ENCODE measurements at places on chromosomes 5 and 9.

GRCh38 chr5:111756581-111757354, at the start of gene NREP:
NREP (minus strand) TSS chr5:111757194; CDS start chr5:111755772, 1,422 bp downstream.
- DNase-seq = no peak

GRCh38 chr9:114159691-114160090, 4.4 kb downstream of the COL27A1 start:
- DNase-seq = no peak

DNA sequence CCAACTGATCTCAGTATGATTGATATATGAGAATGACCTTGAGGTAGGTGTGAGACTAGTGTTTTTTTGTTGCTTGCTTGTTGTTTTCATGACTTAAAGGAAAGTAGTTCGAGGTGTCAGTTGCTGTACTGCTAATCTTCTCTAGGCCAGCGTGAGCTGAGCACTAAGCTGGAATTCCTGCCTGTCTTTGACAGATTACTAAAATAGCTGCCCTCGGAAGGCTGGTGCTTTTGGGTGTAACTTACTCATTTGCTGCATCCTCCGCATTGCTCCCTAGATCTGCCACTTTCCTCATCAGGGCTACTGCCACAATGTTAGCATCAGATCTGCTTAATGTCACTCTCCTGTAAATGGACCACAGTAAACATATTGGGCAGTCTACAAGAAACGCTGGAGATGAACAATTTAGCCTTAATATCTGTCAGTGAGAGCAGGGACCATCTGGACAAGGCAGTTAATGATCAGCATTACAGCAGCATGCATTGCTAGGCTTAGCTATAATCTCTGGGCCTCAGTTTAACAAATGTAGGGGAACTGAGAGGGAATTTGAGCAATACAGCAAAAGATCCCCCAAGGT, 106.6 kb upstream of the CDH6 start:
- DNase-seq = no peak

DNA sequence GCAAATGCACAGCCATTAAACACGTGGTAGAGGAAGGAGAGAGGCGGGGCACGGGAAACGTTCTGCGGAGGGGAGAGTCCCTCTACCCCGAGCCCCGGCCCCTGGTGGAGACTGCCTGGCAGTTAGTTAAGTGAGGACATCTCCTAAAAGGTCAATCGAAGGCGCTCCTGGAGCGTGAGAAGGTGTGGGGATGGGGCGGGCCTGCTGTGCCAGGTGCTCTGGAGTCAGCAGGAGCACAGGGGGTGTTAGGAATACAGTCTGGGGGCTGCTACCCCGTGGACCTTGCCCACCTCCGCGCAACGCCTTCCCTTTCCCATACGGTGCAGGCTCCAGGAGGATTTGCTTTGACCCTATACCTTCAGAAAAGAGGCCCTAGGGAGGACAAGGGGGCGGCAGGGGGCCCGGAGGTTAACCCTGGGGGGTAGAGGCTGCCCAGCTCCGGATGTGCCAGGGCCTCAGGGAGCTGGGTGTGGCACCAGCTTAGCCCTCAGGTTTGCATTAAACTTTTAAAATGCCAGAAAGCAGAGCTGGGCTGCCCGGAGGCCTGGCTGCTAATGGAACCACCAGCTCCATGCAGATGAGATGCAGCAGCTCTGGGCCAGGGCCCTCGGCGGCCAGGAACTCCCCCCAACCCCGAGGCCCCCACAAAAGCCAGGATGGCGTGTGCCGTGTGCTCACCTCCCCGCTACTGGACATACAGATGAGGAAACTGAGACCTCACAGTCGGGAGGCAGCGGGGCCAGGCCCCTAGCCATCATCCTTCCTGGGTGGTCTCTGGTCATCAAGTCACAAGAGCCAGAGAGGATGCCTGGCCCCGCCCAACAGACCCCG, 39.2 kb downstream of the NACC2 start:
- DNase-seq = peak; percentile 22

GRCh38 chr5:16722097-16722495, 105.3 kb upstream of the RETREG1 start:
- no peak for DNase-seq

GRCh38 chr5:31554552-31554951, 22.5 kb downstream of the C5orf22 start:
- DNase-seq = no peak

DNA sequence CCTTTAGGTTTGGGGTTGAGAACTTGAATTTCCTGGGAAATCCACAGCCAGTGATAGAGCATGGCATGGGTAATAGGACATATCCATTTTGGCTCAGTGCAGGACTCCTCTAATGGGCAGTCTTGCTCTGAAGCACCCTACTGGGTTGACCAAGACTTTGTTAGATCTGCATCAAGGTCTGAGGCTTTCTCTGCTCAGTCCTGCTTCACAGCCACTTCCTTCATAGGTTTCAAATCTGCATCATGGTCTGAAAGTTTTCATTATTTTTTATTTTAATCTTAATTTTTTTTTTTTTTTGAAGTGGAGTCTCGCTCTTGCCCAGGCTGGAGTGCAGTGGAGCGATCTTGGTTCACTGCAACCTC, 36.5 kb downstream of the KIF2A start:
- DNase-seq = no peak
